ENCODE measurements at places on chromosomes 4 and X.

DNA sequence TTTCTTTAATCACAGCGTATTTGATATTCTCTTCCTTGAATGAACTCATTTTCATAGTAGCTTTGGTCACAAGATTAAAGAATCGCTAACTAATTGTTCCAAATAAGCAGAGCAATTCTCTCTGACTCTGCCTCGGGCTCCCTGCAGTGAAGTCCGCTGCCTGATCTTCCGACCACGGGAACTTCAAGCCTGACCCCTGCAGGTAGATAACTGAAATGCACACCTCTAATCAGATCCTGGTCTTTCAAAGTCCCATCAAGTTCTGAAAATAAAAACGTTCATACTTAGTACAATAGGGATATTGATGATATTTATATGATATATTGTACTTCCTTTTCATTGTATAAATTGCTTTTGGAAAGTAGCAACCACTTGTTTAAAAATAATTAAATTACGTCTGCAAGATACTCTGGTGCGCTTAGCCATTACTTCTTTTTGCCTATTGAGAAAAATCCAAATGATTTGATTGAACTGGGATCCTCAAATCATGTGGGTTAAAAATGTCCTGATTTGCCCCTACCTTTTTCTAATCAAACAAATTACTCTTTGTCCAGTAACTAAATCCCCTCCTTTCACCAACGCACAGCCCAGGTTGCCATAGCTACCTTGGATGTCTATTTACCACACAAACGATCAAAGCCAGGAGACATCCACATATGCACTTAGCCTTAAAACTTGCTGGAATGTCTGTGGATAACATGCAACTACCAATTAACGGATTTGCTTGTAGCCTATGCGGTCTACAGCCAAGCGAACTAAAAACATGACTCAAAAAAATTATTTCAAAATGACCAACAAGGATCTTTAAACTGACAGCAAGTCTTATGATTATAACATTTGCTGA is 4.2 kb downstream of the MID1 start:
- no peak for DNase-seq

DNA sequence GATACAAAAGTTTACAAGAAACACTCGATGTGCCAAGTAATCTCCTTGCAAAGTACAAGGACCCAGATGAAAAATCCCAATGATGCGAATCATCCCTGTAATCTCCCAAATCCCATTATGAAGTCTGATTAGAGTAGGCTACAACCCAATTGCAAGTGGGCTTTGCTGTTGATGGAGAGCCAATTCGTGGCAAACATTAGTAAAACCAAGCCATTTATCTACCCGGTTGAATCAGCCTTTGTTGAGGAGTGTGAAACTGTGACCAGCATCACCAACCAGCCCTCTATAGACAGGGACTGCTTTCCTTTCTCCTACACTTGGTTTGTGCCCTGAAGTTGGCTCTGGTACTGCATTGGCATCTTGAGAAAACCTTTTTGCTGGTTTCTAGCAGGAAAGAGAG is 1.2 kb upstream of the PRPS2 start:
- DNase-seq, result no peak

GRCh38 chrX:39058724-39059123 is 257.5 kb downstream of the MID1IP1 start:
- no peak for DNase-seq

DNA sequence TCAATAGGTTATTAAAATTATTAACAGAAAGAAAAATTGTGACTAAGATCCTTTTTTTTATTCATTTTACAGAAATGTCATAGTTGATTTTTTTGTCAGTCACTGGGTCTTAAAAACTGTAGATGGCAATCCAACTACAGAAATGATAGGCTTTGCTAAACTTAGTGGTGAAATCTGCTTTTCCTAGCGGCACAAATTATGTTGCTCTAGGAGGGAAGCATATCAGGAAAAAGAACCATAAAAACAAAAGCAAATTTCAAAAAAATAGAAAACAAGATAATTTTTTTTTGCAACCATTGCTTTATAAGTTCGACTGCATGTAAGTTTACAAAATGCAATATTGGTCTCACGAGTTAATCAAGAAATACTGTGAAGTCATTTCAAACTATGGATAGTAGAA is 443.5 kb upstream of the IGFBP7 start:
- no peak for DNase-seq

DNA sequence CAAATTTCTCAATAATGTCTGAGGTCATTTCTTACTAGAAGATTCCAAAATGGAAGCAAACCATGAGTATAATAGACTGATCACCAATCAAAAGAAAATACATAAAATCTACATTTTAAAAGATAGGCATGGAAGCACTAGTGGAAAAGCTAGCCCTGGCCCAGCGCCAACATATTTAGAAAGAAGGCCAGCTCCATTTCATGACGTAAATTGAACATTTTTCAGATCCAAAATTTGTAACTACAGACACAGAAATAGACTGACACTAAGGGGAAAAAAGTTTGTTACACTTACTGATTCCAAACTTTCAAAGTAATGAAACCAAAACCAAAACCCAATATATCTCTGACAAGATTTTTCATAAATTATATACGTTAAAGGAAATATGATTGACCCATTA is 117.7 kb downstream of the ADAMTS3 start:
- no peak for DNase-seq

DNA sequence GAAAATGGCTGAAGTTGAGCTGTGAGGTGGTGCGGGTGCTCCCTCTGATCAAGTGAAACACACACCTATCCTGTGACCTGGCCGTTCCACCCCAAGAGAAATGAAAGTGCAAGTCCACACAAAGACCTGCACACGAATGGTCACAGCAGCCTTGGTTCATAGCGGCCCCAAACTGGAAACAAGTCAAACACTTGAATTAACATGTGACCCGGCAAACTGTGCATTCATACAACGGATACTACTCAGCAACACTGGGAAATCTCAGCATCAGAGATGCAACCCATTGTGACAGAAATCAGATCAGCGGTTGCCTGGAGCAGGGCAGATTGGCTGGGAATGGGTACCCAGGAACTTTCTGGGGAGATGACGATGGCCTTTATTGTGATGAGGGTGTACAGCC is 7.6 kb downstream of the G6PD start:
- no peak for DNase-seq

DNA sequence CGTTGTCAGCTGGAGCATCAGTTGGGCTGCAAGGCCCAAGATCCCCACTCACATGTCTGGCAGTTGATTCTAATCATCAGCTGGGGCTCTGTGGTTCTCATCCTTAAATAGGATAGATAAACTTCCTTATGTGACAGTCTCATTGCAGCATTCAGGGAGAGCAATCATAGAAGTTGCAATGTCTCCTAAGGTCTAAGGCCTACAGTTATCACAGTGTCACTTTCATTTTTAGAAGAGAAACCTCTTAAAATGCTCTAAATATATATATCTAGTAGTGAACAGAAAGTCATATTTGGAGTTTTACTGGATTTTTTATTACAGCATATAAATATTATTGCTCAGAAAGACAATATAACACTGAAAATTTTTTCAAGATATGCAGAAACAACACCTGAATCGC is 226.0 kb upstream of the PPP1R2C start:
- no peak for DNase-seq

DNA sequence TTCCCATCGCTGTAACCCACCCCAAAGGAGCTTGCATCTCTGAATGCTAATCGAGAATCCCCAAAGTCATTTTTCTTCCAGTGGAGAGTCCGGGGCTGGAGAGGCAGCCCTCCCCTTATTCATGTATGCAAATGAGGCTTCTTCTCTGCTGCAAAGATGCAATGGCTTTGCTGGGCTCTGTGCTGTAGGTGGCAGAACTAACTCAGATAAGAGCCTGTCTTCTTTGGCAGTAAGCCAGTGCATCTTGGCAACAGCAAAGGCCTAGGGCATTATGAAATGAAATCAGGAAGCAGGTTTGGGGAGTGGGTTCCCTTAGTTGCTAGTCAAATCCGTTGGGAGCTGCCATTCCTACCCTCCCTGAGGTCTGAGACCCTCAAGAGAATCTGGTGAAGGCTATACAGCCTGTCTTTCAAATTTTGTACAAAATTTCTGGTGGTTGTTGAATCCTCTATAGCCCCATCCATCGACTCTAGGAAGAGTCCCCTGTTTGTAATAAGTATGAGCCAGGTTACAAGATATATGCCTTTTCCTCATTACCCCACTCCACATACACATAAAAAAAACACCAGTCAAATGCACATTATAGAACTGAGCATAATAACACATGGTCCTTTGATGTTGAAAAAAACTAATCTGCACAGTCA is 290.6 kb upstream of the TAPT1 start:
- DNase-seq, result no peak

DNA sequence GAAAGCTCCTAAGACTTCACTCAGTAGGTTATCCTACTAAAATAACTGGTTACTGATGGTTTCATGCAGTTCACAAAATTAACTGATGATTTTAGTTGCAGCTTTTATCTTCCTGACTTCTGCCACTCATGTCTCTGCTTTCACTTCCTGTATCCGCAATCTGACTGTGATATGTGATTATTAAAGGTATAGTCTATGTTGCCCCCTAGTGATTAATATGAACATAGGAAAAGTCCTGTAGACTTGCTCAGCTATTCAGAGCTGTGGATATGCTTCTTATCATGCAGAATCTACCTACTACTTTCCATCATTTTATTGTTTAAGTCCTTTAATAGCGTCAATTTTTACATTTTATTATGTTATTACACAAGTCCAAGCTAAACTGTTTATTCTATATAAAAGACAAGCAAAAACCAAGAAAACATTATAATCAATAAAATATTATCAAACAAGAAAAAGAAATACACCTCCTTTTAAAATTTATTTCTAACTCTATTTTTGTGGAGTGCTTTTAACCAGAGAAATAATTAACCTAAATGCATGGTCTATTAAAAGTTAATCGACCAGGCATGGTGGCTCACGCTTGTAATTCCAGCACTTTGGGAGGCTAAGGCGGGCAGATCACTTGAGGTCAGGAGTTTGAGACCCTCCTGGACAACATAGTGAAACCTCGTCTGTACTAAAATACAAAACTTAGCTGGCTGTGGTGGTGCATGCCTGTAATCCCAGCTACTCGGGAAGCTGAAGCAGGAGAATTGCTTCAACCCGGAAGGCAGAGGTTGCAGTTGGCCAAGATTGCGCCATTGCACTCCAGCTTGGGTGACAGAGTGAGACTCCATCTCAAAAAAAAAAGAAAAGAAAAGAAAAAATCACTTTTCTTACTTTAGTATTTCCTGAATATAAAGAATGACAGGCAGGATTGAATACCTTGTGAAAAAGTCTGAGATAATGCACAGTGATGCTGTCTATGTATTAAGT is 40.4 kb upstream of the TLR2 start:
- DNase-seq, result no peak

DNA sequence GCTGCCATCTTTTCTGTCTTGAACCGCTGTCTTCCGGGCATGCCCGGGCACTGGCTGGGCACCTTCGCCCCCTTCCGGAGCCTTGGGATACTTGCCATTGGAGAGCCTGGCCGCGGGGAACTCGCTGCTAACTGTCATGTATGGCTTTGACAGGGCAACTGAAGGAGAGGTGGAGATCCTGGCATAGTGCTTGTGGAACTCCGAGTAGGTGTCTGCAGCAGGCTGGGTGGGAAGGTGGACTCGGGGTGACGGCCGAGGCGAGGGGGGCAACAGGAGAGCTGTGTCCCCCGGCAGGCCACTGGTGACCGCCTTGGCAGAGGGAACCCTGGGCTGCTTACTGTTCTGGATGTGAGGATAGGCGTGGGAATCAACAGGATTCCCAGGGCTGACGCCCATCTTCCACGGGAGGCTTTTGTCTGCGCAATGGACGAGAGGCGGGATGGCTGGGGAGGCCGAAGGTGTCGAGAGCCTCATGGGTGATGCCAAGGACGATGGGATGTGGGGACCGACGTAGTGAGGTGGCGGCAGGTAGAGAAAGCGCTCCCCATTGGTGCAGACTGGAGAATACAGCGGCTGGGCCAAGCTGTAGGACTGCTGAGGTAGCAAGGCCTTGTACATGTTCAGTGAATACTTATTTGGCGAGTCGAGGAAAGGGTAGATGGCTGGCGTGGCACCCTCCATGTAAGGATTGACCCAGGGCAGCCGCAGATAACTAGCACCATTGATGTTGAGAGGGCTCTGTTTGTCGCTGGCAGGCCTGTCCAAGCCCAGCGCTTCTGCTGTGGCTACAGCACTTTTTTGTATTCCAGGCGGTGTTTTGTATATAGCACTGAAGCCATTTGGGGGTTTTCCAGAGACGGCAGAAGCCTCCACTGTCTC is 23.4 kb downstream of the BCOR start:
- no peak for DNase-seq

DNA sequence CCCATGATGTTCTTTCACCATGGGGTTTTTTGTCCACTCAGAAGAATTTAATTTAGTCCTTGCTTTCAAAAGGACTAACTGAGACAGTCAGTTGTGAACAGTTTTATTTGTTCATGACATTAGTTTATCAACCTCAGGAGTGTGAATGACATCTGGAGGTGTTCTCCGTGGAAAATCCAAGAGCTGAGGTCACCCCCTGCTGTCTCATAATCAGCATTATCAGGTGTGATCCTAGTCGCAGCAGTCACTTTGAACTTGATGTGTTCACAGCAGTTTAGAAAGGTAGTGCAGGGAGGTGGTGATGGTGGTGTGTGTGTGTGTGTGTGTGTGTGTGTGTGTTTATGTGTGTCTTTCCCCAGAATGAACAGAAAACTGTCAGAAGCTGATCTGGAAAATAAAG is 1760.8 kb upstream of the PCDH10 start:
- DNase-seq, result no peak

- DNase-seq, result no peak
Observed at GRCh38 chrX:78102091-78102490, 2.0 kb upstream of the PGK1 start.

GRCh38 chr4:141356963-141357335 is 136.3 kb downstream of the ZNF330 start:
- DNase-seq, result no peak

GRCh38 chr4:121554382-121554781 is 142.4 kb downstream of the ANXA5 start:
- DNase-seq, result no peak

DNA sequence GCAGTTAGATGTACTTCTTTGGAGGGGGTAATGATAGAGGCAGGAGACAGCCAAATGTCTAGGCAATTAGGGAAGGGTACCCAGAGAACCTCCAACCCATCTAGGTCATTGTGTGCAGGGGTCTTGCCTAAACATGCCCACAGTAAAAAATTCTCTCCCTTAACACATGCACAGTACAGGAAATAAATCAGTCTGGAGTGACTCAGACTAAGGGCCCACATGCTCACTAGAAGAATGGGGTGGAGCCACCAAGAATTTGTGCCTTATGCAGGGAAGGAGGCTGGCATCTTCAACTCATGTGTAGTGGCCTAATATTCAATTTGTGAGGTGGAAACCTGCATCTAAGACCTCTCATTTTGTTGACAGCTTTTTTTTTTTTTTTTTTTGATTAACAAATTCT is 945.3 kb upstream of the GRIA3 start:
- DNase-seq, result no peak

- DNase-seq, result no peak
Observed at GRCh38 chrX:44667771-44668170, 125.1 kb upstream of the FUNDC1 start.

- no peak for DNase-seq
Observed at GRCh38 chrX:27890611-27891010, 82.8 kb downstream of the MAGEB10 start.

DNA sequence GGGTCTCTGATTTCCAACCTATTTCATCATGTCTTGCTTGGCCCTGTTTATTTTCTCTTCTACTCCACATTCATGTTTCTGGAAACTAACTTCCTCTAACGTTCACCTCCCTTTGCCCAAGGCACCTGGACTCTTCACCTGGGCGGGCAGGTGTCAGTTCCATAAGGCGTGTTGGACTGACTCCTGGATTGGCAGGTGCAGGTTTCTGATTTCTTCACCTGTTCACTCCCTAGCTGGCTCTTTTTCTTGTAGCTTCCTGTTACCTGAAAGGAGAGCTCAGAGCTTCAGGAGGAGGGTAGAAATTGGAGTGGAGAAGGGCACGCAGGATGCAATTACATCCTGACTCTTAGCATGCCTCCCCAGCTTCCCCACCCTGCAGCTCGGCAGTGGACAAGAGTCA is 350.8 kb upstream of the KLF3 start:
- no peak for DNase-seq

Data from stimulated activated CD4-positive, alpha-beta T cell treated with anti-CD3 and anti-CD28 coated beads, Interleukin-1b, Interleukin-23, amount 100 ng/mL, for 1 hour (primary cell).